ENCODE measurements at places on chromosomes 1 and 21. TPM values are rescaled to one million over a fixed set of nuclear protein-coding genes. Genes with fewer than 3 reads are reported as not detected.

Gene CFHR5
- not detected for total RNA-seq

Gene MPL
- 0.82 TPM for total RNA-seq

Gene CA6
- not detected for total RNA-seq

Gene FMOD
- 110 TPM for total RNA-seq

Gene OR2W3
- not detected for total RNA-seq

Gene NTMT2
- not detected for total RNA-seq

Gene TMEM82
- not detected for total RNA-seq

Gene TFF2
- total RNA-seq: not detected

Gene ACTN2
- 1.8 TPM for total RNA-seq

Gene ANKRD45
- total RNA-seq: 0.35 TPM

Gene TRIM67
- 0.92 TPM for total RNA-seq

Gene ANKRD35
- total RNA-seq: 2.6 TPM

Gene GLMP
- total RNA-seq: 20.2 TPM

Gene TEKT2
- 1.4 TPM for total RNA-seq

Gene AMY2A
- total RNA-seq: 0.69 TPM

Gene NTNG1
- total RNA-seq: 0.83 TPM

Gene GPR37L1
- 0.12 TPM for total RNA-seq

Gene ADGRL4
- total RNA-seq: 3.0 TPM

Gene INAVA
- 1.1 TPM for total RNA-seq

Gene ICOSLG
- total RNA-seq: 1.2 TPM

Gene RASSF5
- 6.5 TPM for total RNA-seq

Gene CSTB
- 23.1 TPM for total RNA-seq

Gene BMP8B
- 0.28 TPM for total RNA-seq

Gene UBE2U
- total RNA-seq: not detected

Gene CTNNBIP1
- total RNA-seq: 20.7 TPM

Gene TMEM52
- total RNA-seq: 3.3 TPM

Gene VSIG8
- 0.20 TPM for total RNA-seq

Gene DOP1B
- 12.2 TPM for total RNA-seq

Gene AGBL4
- 0.64 TPM for total RNA-seq

Gene NFASC
- 19.0 TPM for total RNA-seq

Gene GIPC2
- 1.8 TPM for total RNA-seq

Gene C1orf141
- not detected for total RNA-seq

Gene RGS7
- total RNA-seq: 0.10 TPM

Gene GJB3
- total RNA-seq: not detected

Gene AMY1A
- total RNA-seq: 13.3 TPM

Gene KIRREL1
- total RNA-seq: 29.9 TPM

Gene OPTC
- total RNA-seq: not detected

Gene CRYZL1
- total RNA-seq: 46.4 TPM

Gene TRIM45
- total RNA-seq: 6.9 TPM

Gene CASZ1
- total RNA-seq: 2.4 TPM

Gene SAMD13
- total RNA-seq: not detected

Gene FAM163A
- not detected for total RNA-seq

Gene FCER1G
- 9.2 TPM for total RNA-seq

Gene OR6K3
- total RNA-seq: not detected

Gene CCDC18
- total RNA-seq: 2.7 TPM

Gene DMRTA2
- 0.11 TPM for total RNA-seq

Gene BRINP2
- not detected for total RNA-seq
